ENCODE measurements at places on chromosomes 16 and 17.

GRCh38 chr17:9473711-9474110 lies 101.9 kb downstream of the STX8 start:
- peak; percentile 88 for DNase-seq

GRCh38 chr16:24135624-24136565 lies 120.2 kb upstream of the CACNG3 start:
- no peak for DNase-seq

GRCh38 chr17:65389949-65390348 lies 171.5 kb downstream of the AXIN2 start:
- peak; percentile 78 for DNase-seq

- no peak for DNase-seq
Measured at GRCh38 chr17:80153004-80153403, 6.1 kb upstream of the EIF4A3 start.

GRCh38 chr17:5198472-5198871 lies 6.8 kb upstream of the ZNF594 start:
- DNase-seq: no peak

DNA sequence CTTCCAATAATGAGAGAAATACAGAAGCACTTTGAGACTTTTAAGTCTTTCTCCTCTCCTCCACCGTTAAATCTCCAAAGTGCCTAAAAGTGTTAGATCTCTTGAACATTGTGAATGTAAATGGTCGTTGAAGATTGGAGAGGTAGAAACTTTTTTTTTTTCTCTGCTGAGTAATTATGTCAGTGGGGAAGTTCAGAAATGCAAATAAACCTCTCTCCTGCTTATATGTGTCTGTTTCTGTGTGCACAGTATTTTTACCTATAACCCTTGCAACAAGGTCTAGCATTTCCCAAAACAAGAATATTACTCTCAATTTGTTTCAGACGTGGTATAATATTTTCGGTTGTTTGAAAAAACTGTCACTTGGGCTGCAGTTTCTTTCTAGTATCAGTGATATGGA lies 833.6 kb upstream of the CDH8 start:
- DNase-seq: no peak

DNA sequence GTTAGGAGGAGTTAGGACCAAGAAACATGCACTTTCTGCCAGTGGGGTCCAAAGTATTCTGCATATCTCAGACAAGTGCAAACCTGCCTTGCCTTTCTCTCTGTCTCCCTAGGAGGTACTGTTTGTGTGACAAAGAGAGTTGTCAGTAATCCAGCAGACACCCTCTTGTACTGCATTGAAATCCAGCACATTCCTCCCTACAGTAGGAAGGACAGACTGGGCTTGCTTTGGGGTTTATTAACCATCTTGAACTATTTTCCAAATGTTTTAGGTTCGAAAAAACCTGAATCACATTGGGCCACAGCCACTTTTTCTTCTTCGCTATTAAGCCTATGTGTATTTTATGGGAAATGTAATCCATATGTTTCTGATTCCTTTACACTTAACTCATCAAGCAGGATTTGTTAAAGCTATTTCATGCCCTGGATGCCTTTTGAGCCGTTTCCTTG lies 204.2 kb upstream of the KCNJ16 start:
- peak; percentile 81 for DNase-seq

- peak; percentile 81 for DNase-seq
Measured at GRCh38 chr16:1474796-1475551, at the start of gene CLCN7. TSS of gene CLCN7 (minus strand) at chr16:1475028. CDS start at chr16:1474974, 54 bp downstream.

DNA sequence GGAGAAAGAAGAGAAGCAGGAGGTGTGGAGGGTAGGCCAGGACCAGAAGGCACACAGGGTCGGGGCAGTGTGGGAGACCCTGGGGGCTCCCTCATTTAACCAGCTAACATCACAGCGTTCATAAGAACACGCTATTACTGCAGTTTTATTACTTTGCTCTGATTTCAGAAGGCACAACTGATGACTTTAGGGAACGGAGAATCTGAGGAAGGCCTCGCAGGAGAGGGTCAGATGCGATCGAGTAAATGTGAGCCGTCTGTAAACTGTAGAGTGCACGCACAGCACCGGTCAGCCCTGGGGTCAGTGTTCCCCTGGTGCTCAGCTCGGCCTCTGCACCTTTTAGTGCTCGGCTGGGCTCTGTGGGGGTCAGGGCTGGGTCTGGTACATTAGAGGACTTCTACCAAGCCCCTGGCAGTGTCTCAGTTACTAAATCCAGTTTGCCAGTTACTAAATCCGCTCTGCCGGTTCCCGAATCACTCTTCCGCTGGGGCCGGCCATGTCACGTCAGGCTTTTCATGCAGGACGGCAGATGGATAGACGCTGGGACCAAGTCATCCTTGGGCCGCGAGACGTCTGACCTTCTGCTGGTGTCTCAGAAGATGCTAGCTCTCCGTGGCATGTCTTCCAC lies 325.9 kb downstream of the SEC14L1 start:
- no peak for DNase-seq

- DNase-seq: no peak
Measured at GRCh38 chr17:74252211-74252610, 21.8 kb upstream of the DNAI2 start.

GRCh38 chr17:57985675-57985974 lies 2.4 kb downstream of the VEZF1 start:
- peak; percentile 59 for DNase-seq

DNA sequence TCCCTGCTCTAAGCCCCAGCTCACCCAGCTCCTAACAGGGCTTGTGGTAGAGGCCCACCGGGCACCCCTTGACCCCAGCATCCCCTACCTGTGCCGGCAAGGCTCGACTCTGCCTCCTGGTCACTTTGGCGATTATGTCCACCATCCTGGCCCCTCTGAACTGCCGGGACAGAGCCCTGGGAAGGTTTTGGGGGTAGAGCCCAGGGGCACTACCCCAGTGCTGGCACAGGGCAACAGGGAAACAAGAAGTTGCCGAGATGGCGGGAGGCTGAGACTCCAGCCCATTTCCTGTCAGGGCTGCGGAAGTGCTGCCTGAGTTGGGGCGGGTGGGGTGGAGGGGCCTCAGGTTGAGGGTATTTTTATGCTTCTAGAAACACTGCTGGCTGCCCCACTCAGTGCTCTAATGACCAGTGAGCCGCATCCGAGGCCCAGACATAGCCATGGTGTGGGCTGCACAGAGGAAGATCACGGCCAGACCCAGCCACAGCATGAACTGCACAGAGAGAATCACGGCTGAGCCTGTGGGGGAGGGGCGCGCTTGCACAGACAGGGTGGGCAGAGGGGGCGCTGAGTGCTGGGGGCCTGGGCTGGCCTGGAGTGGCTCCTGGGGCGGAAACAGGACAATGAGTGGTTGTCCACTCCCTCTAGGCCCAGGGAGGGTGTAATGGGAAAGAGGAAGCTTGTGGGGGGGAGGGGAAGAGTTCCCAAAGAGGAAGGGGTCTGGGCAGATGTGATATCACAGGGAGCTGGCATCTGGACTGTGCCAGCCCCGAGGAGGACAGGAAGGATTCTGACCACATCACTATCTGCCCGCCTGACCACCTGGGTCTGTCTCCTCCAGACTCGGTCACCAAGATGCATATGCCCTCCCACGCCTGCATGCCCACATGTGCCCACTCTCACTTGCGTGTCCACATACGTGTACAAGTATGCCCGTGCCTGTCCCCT lies 22.3 kb downstream of the ARHGAP27 start:
- no peak for DNase-seq

DNA sequence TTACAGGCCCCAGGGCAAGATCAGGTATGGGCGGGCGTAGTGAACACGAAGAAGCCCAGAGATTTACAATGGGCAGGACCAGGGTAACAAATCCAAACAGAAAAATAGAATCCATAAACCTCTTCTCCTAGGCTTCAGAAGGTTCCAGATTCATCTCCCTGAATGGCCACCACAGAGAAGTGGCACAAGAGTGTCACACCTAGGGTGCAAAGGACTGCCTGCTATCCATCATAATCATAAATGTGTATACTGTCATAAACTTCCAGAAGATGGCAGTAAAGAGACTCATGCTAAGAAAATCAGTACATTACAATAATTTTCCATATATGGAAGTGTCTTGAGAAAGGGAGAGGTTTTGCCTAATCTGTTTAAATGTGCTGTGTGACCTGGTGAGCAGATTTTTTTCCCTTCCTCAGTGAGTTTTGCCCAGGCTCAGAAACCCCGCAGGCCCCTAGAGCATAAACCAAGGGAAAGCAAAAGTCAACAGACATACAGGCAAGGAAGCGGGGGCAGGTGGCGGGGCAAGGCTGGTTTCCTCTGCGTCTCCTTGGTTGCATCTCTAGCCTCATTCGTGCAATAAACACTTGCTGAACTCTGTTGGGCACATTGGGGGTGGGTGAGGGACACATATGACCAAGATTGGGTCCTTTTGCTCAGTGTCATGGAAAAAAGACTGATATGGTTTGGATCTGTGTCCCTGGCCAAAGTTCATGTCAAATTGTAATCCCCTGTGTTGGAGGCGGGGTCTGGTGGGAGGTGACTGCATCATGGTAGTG lies 92.0 kb upstream of the CDH5 start:
- DNase-seq: peak; percentile 44

DNA sequence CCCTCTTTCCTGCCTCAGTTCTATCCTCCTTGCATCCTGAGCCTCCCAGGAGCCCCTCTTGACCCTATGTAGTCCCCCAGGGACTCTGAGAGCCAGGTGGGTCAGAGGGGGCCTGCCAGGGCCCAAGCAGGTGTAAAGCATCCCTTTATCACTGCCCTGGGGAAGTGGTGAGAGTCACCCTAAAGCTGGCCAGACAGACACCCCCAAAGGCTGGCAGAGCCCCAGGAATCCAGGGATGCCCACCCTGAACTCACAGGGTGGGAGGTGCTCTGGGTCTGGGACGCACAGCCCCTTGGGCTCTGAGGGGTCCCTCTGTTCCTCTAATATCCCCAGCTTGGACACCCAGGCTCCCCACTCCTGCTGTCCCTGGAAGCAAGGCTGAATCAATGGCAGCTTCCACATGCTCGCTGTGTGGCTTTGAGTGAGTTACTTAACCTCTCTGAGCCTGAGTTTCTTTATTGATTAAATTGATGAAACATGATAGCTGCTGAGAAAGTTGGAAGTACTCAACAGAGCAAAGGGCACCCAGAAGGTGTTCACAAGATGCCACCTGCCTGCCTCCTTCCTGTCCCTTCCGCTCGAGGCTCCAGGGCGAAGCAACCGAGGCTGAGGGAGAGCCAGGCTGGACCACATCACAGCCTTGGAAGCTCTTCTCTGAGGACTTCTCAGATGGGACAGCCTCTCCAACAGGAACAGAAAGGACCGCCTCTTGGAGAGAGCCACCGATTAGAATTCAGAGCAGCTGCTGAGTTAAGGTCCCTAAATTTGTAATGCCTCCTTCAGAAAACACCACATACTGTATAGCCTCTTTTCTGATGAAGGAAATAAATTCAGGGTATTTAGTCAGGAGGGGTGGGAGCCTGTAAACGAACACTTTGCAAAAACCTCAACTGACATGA lies 67.1 kb upstream of the DOC2B start:
- DNase-seq: no peak

DNA sequence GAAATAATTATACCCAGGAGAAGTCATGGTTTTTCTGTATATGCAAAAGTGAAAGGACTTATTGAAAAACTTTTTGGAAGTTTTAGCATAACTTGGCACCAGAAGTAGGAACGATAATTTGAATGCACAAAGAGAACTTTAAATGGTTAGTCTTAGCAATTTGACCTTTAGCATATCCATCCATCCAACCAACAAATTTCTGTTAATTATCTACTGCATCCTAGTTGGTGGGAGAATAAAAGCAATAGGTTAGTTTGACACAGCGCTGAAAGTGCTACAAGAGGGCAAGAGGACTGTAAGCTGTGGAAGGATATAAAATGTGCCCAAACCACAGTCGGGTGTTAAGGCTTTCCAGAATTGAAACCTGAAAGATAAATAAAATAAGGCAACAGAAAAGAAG lies 17.6 kb downstream of the SPAG9 start:
- no peak for DNase-seq

DNA sequence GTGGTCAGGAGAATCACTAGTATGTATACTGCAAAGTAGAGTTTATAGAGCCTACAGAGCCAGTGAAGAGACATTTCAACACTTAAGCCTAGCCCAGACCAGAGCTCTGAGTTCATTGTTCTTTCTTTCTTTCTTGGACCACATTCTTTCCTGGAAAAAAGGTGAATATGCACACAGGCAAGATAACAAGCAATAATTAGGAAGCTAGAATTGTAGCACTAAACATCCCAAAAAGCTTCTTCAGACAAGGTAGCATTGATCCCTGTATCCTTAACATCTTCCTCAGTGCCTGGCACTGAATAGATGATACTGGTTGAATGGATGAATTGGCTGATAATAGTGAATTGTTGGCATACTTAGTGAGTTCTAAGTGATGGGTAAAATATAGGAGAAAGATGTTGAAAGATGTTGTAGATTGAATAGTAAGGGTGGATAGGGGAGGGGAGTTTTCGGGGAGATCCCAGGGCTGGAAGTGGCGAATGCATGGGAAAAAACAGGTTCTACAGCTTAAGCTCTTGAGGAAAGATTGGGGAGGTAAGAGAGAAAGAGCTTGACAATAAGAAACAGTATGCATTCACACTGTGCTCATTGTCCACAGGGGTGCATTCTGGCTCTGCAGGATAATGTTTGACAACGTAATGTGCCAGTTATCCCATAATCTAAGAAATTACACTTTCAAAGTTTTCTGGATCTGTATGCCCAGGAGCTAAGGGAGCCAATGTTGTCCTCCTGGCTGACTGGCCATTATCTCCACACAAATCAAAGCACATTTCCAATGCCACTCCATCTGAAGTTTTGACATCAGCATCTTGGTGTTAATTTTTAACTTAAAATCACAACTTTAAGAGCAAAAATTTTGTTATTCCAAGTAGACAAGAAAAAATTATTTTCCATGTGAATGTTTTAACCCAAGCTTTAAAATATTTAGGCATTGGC lies 35.6 kb downstream of the TUBD1 start:
- DNase-seq: no peak
